Glomerular endothelial cell (primary cell): ENCODE measurements at places on chromosomes 16 and 17. TPM values are rescaled to one million over a fixed set of nuclear protein-coding genes. Genes with fewer than 3 reads are reported as not detected.
A peak's percentile ranks its signal among the peaks of the same experiment; 100 is the strongest.

The BIRC5 gene
- 13.9 and 16.1 TPM in 2 replicates for total RNA-seq

GRCh38 chr16:88449267-88449561 is 3.9 kb upstream of the ZFPM1 start:
- DNase-seq, result no peak

The RHBDL3 gene
- not detected in 2 replicates for total RNA-seq

The HIC1 gene
- total RNA-seq, result 97.1 and 97.2 TPM in 2 replicates

DNA sequence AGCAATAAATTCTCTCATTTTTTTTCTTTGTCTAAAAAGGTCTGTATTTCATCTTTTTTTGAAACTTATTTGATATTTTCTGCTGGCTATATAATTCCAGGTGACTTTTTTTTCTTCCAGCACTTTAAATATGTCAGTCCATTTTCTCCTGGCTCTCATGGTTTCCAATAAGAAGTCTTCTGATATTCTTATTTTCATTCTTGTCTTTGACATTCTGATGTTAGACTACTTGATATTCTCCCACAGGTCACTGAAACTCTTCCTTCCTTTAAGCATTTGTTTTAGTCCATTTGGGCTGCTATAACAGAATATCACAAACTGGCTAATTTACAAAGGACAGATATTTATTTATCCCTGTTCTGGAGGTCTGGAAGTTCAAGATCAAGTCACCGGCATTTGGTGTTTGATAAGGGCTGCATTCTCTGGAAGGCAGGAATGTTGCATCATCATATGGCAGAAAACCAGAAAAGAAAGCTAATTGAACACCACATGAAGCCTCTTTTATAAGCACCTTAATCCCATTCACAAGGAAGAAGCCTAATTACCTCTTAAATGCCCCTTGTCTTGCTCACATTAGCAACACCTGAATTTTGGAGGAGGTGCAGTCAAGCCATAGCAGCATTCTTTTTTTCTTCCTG is 242.1 kb upstream of the TNRC6C start:
- DNase-seq, result no peak

The KRTAP9-2 gene
- total RNA-seq, result not detected in 2 replicates

DNA sequence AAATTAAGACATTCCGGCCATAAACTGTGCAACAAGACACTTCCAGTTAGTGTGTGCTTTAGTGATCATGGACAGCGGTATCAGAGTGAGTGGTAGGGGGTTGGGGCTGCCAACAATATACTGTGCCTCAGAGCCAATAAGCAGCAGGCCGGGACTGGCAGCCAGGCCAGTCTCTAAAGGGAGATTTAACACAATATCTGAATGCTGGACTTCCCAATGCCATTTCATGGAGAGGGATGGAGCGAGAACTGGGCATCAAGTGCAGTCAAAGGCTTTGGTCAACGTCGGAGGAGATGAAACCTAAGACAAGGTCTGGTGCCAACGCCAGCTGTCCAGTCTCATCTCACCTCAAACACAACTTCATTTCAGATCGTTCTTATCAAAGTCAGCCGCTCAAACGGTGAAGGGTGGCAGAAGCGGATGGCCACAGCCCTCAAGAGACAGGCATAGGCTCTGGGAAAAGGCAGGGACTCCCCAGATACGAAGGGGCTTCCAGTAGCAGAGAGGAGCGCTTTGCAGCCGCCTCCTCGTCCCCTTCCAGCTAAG is 935 bp downstream of the USP32 start:
- no peak for DNase-seq

The SLC16A6 gene
- total RNA-seq, result 1.2 and 2.8 TPM in 2 replicates

DNA sequence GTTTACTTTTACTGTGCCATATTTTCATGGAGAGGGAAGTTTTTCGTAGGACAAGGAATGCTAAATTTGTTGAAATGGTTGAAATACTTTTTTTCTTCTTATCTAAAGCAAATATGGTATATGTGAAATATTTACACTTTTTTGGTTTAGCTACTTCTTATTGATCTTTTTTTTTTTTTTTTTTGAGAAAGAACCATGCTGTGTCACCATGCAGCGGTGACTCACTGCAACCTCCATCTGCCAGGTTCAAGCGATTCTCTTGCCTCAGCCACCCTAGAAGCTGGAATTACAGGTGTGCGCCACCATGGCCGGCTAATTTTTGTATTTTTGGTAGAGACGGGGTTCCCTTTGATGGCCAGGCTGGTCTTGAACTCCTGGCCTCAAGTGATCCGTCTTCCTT is 100.5 kb downstream of the FTO start:
- DNase-seq, result no peak

DNA sequence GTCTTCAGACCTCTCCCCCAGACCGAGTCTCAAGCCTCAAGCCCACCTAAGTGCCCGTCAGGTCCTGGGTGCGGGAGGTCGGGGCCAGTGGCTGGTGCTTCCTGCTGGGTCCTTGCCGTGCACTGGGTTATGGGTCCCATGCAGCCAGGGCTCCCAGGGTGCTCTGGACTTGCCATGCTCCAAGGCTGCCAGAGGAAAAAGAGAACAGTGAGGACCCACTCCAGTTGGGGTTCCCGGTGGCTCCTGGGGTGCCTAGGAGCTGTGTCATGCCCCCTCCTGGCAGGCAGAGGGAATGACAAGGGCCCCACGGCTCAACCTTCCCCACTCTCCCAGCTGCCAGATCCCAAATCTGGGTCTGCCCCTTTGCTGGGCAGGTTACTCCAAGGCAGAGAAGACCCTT is 3.8 kb downstream of the SNX20 start:
- DNase-seq, result no peak

The MYH13 gene
- total RNA-seq, result not detected in 2 replicates

DNA sequence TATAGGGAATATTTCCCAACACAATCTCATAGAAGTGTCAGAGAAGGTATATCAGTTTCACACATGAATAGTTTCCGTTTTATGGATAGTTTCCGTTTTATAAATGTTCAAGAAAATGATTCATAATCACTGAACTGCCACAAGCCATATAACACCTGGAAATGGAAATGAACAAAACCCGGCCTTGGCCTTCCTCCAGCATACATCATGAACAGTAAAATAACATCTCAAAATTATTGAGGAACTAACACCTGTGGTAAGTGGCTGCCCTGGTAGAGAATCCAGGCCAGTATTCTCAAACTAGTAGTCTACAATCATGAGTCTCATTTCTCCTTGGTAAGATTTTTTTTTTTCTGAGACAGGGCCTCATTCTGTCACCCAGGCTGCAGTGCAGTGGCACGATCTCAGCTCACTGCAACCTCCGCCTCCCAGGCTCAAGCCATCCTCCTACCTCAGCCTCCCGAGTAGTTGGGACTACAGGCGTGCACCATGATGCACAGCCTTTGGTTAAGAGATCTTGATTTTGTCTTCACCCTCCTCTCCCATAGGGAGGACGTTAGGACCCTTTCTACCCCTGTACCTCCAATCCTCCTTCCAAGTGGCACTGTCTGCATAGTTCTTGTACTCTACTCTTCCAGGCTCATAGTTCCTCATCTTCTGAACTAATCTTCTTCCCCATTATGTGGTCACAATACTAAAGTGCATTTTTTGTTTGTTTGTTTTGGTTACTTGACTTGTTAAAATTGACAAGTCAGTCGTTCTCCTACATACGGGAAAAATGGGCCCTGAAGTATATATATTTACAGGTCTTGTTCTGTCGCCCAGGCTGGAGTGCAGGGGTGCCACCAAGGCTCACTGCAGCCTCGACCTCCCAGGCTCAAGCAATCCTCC is 15.0 kb upstream of the RGS9 start:
- no peak for DNase-seq

DNA sequence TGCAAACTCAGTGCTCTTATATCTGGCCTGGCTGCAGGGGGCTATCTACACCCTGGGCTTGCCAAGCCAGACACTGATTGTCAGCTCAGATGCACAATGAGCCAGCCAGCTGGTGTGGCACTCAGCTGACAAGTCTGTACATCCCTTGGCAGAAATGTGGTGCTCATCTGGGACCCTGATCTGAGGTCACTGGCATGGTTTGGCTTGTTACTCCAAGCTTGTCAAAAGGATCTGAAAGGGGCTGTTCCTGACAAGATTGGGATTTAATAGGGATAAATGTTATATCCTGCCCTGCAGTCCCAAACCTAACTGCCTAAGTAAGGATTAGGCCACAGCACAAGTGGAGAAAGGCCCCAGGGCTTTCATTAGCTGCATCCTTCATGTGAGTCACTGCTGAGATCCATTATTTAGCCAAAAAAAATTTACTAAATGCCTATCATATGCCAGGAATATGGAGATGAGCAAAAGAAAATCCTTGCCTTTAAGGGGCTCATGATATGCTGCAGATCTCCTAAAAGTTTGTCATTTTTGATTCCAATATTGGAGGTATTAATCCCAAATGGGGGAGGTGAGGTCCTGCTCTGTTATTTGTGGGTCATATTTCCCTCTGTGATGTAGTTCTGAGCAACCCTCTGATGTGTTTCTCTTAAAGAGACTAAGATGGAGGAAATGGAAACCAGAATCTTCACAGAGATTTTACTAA is 6.3 kb downstream of the SLC6A2 start:
- no peak for DNase-seq

The SHISA6 gene
- total RNA-seq, result not detected in 2 replicates

- no peak for DNase-seq
Measured at GRCh38 chr17:40548982-40549685, 16.1 kb downstream of the CCR7 start.

DNA sequence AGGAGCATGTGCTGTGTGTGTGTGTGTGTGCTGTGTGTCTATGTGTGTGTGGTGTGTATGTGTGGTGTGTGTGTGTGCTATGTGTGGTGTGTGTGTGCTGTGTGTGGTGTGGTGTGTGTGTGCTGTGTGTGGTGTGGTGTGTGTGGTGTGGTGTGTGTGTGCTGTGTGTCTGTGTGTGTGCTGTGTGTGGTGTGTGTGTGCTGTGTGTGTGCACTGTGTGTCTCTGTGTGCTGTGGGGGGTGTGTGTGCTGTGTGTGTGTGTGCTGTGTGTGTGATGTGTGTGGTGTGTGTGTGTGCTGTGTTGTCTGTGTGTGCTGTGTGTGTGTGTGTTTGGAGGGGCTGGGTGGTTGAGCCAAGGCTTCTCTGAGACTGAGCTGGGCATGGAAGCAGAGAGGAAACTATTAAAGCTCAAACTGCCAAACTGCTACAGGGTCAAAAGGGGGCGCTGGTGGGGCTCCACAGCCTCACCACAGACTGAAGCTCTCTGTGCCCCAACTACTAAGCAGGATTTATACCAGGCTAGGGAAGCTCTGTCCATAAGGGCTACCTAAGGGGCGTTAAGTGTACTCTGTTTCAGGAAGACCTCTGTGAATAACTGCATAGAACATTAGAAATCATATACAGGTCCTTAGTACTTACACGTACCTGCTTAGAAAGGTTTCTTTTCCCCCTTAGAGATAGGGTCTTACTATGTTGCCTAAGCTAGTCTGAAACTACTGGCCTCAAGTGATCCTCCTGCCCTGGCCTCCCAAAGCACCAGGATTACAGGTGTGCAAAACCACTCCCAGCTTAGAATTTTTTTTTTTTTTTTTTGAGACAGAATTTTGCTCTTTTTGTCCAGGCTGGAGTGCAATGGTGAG is 27.8 kb upstream of the GHDC start:
- no peak for DNase-seq

DNA sequence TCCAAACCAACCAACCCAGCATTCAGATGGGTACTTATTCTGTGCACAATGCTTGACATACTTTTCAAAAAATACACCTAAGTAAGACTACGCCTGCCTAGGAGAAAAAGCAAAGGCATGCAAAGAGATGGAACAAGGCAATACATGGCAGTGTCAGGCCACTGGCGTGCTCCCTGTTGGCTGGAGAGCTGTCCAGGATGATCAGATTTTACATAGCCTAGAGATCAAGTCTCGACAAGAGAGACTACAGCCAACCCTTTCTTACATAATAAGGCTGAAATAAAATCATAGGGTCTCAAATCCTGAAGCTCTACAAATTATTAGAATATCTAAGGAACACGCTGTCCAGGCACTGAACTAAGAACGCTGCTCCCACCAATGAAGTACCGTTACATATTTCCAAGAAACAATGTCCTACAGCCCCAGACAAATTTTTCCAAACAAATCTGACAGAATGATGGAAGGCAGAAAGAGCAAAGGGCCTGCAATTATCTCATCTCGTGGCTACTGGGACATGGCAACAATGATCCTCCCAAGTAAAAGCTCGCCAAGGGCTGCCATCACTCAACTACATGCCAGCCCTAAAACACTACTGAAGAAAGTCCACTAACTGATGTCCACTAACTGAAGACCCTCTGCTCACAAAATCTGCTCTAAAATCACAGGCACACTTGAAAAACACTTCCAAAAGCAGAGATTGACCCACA is 5.1 kb downstream of the RPS15A start:
- no peak for DNase-seq

The CLDN9 gene
- not detected in 2 replicates for total RNA-seq

DNA sequence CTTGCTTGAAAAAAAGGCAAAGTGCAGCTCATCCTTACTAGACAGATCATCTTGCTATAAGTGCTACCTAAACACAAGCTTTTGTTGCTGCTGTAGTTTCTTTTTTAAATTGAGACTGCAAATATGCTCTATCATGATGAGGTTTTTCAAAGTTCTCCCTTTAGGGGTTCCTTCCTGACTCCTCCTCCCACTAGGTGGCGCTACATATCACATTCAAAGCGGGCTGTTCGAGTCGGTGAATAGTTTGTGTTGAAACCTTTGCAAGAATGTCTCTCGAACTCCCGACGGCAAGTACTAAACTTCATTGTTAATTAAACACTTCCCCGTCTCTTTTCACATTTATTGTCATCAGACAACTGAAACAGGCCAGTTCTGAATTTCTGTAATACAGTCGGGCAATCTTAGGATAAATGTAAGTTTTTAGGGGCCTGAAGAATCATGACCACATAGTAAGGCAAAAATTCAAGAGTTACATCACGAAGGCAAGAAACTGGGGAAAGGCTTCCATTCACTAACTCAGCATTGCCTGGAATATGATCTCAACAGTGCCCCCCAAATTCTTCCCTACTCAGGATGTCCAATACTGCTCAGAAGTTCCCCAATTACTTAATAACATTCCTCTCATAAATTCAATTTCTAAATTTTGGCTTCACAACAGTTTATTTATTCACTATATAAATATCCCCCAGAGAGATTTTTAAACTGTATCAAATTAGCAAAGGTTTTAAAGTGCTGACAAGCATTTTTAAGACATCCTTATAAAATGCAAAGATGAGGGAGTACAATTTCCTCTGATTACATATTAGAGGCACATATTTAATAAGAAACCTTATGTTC is 6.7 kb downstream of the HS3ST3A1 start:
- DNase-seq, result peak; percentile 37
